ENCODE measurements at places on chromosomes 2 and 18.

DNA sequence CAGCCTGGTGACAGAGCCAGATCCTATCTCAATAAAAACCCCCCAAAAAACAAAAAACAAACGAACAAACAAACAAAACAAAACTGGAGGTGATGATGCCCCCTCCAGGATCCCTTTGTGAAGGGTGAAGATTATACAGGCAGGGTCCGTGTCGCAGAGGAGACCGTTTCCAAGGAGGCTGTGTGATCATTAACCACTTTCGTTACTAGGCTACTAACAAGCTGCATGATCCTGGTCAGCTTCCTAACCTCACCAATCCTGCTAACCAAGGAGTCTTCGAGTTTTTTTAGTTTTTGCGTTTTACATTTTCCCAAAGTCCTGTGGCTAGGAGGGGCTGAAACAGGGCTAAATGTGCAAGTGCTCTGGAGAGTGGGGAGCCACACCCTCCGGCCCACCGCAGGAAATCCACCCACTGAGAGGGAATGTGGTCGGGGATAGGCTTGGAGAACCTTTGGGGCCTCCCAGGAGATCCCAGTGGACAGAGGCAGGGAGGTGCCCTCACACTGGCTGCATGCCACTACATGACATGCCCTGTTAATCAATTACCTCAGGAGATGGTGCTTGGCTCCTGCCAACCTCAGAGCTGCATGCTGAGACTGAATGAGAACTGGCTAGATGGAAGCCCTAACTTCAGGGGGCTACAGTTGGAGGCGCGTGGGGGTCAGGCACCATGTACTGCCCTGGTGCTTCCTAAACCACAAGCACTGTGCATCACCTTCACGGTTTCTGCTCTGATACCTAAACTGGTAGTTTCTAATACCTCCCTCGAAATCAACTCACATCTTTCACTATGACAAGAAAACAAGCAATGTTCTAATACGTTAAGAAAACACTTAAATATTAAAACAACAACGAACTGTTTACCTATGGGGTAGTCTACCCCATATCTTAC is 67.5 kb upstream of the RGPD5 start:
- no peak for DNase-seq

GRCh38 chr2:239375278-239376061 is 25.4 kb downstream of the HDAC4 start:
- no peak for DNase-seq

DNA sequence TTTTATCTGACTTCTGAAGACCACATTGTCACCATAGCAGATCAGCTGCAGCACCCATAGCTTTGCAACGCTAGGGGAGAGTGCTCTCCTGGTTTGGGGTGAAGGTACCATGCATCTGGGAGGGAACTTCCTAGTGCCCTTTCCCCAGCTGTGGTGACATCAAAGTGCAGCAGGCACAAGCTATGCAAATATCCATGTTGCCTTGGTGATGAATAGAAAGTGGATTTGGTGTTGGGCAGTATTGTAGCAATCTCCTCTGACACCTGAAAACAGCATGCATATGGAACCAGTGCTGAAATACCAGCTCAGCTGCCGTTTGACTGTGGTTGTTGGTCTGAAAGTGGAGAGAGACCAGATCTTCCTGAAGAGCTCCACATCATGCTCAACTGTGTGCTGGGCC is 37.1 kb downstream of the BCL2L11 start:
- DNase-seq, result no peak

DNA sequence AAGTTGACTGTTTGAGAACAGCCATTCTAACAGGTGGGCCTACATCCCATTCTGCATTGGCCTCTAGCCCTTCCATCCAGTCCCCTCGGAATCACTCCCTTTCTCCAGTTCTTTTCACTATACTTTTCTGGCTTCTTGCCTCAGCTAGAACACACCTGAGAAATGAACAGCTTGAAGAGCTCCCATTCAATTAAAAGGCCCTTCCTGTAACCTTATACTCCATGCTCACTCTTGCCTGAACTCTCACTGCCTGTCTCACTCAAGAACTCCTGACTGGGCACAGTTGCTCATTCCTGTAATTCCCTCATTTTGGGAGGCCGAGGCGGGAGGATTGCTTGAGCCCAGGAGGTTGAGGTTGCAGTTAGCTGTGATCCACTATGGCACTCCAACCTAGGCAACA is 23.6 kb downstream of the CHRNA1 start:
- no peak for DNase-seq

- DNase-seq, result no peak
Observed at GRCh38 chr18:79204889-79205807, 136.0 kb downstream of the ATP9B start.

- peak; percentile 70 for DNase-seq
Observed at GRCh38 chr18:46946656-46947282, 29.4 kb downstream of the KATNAL2 start.

GRCh38 chr2:66830881-66831280 is 396.0 kb downstream of the MEIS1 start:
- no peak for DNase-seq

DNA sequence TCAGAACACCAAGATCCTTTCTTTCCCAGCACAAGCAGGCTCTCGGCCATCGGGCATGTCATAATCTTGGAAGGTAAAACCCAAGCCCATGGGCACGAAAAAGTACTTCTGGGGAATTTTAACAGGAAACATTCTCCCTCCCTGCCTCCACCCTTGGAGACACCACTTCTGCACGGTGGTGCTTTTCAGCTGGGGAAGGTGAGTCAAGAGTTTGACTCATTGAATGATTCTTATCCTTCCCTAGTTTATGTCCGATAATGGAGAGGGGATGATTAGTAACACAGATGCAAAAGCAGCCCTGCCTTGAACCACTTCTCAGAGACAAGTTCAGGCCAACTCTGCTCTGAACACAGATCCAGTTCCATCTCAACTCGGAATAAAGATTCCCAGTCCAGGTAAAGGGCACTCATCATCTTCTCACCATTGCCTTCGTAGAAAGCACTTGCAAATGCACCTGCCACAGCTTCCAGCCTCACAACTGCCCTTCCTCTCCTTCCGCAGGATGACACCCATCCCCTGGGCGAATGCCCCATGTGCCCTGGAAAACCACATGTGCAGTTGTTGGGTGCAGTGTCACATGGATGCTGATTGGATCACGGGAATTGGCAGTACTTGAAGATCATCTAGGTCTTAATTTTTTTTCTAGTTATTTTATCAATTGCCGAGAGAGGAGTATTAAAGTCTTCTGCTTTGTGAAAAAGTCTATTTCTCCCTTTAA is 136.2 kb downstream of the PXDN start:
- no peak for DNase-seq

DNA sequence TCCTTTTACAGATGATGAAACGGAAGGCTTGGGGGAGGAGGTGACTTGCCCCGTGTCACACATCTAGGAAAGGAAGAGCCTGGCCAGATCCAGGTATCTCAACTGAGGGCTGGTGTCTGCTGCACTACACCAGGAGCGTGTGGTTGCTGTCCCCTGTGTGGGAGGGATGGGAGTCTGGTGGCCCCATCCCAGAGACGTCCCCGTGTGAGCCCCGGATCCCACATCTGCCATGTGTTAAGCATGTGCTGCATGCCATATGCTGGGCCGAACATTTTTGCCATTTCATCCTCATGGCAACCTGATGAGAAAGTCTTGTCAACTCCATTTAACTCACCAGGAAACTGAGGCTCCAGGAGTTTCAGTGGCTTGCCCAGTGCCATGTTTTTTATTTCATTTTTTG is 4.2 kb downstream of the GAREM2 start:
- DNase-seq, result no peak

- no peak for DNase-seq
Observed at GRCh38 chr2:219452361-219453317, 18.0 kb downstream of the SPEG start.

DNA sequence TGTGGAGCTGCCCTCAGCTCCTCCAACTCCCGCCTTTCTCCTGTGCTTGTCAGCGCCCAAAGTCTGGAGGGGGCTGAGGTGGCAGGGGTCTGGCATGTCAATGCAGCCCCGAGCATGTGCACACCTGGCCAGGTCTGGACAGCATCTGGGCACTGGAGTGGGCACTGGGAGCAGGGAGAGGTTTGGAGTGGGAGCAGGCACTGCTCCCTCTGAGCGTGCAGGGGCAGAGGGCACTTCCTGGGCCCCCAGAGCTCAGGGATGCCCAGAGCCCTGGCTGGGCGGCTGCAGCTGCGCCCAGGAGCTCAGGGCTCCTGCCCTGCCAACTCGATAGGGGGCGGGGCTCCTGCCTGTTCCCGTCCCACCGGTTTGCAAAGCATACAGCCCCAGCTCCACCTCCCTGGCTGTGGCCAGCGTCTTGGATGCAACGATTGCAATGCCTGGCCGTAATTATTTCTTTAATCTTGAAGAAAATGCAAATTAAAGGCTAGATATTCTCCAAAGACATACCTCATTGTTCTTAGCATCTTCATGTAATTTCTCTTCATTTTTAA is 57.4 kb upstream of the LDAH start:
- DNase-seq, result no peak

DNA sequence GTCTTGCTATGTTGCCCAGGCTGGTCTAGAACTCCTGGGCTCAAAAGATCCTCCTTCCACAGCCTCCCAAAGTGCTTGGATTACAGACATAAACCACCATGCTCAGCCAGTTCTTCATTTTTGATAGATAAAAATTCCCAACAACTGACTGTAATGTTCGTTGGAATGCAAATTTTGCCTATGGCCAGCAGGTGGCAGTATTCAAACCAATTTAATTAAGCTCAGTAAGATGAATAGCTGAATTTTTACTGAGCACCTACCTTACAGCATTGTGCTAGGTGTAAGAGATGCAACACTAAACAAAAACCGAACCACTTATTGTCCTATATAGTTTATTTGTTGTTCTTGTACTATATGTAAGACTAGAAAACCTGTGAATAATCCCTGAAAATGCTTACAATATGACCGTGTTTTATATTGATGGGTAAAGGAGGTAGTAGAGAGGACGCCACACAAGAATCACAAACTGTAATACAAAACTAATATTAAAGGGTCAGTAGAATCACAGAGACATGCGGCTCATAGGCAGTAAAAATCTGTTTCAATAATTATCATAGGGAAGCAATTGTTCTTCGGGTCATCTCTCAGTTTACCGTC is 8.2 kb upstream of the TMEM182 start:
- DNase-seq, result no peak

GRCh38 chr2:222792001-222792611 is 68.7 kb upstream of the ACSL3 start:
- no peak for DNase-seq

- DNase-seq, result no peak
Observed at GRCh38 chr2:216714376-216714775, 19.0 kb upstream of the IGFBP5 start.

DNA sequence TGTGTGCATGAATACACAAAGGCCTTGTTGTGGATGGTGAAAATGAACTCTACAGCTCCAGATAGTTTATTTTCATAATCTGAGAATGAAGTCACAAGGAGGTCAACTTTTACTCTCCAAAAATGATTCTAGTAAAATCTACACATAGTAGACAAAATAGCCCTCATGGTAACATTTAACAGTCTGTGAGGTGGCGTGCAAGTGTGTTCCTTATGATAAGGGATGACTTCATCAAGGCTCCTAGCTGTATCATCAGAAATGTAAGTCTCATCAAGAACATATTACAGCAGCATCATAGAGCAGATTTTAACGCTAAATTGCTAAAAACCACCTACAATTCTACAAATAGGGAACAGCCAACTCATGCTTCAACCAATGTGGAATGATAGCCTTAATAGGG is 72.3 kb upstream of the RIOK3 start:
- DNase-seq, result no peak

All from NCI-H2081 treated with DMSO at 0.1 percent for 48 hours (cell line).